ENCODE measurements at places on chromosomes 3 and 15.

DNA sequence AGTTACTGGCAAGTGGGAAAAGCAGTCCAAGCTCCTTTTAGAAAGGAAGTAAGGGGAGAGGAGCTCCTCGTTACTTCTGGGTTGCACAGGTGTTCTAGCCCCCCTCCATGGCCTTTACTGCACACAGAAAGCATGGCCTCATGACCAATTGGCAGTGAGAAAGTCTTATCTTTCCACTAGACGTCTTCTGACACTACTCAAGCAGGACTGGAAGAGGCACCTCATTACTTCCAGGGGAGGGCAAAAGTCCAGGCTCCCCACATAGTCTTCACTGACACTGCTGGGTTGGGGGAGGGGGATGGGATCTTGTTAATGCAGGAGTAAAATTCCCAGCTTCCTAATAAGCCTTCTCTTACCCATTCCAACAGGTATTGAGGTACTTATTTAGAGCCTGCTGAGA lies 27.6 kb upstream of the TM2D3 start:
- DNase-seq, result no peak

DNA sequence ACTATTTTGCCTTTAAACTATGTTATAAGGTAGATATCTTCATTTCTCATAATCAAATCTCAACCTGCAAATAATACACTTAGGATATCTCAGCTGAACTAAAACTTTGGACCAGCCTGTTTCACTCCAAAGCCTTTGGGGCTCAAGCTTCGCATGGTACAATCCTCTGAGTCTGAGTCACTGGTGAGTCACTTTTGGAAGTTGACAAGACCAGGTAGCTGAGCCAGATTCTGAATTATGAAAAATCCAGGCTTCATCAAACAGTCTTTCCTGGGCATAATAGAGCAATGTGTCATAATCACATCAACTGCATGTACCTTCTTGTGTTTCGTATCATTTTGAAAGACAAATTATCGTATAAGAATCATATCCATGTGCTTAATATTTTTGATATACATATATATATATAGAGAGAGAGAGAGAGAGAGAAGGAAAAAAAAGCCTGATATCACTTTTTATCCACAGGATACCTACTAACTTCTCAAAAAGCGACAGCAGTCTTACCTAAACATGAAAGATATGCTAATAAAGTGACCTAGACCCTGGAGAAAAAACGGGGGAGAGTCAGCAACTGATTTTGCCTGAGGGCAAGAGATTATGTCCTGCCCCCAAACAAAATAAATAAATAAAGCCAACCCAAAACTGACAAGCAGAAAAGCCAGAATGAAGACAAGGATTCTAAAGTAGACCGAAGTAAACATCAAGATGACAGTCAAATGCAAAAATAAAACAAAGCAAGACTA lies 263.9 kb upstream of the TGFBR2 start:
- no peak for DNase-seq

GRCh38 chr3:127799476-127800222 lies 22.7 kb downstream of the MGLL start:
- DNase-seq, result no peak

DNA sequence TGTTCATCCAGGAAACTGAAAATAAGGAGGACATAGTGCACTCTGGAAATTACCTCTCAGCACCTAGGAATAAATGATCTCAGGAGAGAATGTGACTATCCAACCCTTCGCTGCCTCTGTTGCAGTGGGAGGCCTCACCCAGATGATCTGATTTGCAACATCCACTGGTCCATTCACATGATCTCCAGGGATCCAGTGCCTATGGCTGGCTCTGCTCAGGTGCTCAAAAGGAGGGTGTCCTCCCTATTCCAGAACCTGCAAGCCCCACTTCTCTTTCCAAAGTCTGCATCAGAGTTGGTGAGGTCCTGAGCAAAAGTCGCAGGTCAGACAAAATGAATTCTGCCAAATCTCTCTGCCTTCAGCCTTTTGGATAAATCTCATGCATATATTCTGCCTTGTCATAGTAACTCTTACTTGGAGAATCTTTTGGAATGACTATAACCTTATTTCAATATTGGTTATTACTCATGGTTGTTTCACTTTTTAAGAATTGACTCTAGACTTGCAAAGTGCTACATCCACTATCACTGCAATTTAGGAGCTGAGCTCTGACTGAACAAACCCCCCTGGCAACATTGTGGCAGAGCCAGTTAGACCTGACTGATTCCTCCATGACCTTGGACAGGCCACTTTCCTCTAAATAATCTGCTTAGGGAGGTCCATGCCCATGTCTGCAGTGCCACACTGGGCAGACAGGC lies 295.1 kb downstream of the EPHB1 start:
- no peak for DNase-seq

GRCh38 chr3:121601212-121601812 lies 8.1 kb downstream of the FBXO40 start:
- DNase-seq, result no peak

DNA sequence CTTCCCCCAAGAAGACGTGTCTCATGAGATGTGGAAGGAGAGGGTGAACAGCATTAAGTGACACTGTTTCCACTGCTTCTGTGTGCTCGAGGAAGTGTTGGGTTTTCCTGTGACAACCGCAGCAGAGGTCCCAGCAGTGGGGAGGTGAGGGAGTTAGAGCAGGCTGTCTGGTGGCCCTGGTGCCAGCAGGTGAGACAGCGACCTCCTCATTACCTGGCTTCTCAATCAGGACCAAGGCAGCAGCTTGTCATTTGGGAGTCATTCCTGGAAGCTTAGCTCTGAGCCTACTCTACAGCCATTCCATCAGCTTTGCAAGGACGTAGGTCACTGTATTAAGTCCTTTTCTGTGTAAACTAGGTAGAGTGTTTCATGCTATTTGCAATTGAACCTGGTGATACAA lies 63.3 kb upstream of the RGMA start:
- DNase-seq, result no peak

Measured in amygdala (tissue), 56 donors.